ENCODE measurements at places on chromosomes 7 and 10. TPM values are rescaled to one million over a fixed set of nuclear protein-coding genes. Genes with fewer than 3 reads are reported as not detected.

Gene EIF5AL1
- polyA plus RNA-seq: 0.49 TPM

Gene TMEM140
- 11.6 TPM for polyA plus RNA-seq

Gene MPP7
- polyA plus RNA-seq: 3.6 TPM

Gene NPC1L1
- 0.04 TPM for polyA plus RNA-seq

Gene PON1
- 0.47 TPM for polyA plus RNA-seq

Gene SYT15B
- polyA plus RNA-seq: 0.77 TPM

Gene UBTD1
- 13.8 TPM for polyA plus RNA-seq

Gene NODAL
- polyA plus RNA-seq: 0.46 TPM

Gene PNLIPRP1
- polyA plus RNA-seq: not detected

Gene ASIC3
- 6.8 TPM for polyA plus RNA-seq

Gene VWDE
- polyA plus RNA-seq: 1.6 TPM

Gene C10orf67
- polyA plus RNA-seq: 0.11 TPM

Gene MYL7
- polyA plus RNA-seq: 7.0 TPM

Gene PRKG1
- polyA plus RNA-seq: 38.2 TPM

Gene CDK1
- polyA plus RNA-seq: 23.9 TPM

Gene CYP26C1
- not detected for polyA plus RNA-seq

Gene LEP
- not detected for polyA plus RNA-seq

Gene ANKRD61
- 1.0 TPM for polyA plus RNA-seq

Gene HOXA6
- polyA plus RNA-seq: 8.7 TPM

Gene GJD4
- 4.2 TPM for polyA plus RNA-seq

Gene ETV1
- 11.0 TPM for polyA plus RNA-seq

Gene GDF10
- 3.2 TPM for polyA plus RNA-seq

Gene GSTO1
- 34.6 TPM for polyA plus RNA-seq

Gene RASSF4
- 78.0 TPM for polyA plus RNA-seq

Gene SGCE
- 146 TPM for polyA plus RNA-seq

Gene STK31
- 1.1 TPM for polyA plus RNA-seq

Gene POLR1F
- polyA plus RNA-seq: 12.2 TPM

Gene KCNIP2
- polyA plus RNA-seq: 4.3 TPM
